ENCODE measurements at places on chromosomes 12 and 14.

GRCh38 chr14:53921027-53921426 is 35.6 kb downstream of the BMP4 start:
- no peak for DNase-seq

DNA sequence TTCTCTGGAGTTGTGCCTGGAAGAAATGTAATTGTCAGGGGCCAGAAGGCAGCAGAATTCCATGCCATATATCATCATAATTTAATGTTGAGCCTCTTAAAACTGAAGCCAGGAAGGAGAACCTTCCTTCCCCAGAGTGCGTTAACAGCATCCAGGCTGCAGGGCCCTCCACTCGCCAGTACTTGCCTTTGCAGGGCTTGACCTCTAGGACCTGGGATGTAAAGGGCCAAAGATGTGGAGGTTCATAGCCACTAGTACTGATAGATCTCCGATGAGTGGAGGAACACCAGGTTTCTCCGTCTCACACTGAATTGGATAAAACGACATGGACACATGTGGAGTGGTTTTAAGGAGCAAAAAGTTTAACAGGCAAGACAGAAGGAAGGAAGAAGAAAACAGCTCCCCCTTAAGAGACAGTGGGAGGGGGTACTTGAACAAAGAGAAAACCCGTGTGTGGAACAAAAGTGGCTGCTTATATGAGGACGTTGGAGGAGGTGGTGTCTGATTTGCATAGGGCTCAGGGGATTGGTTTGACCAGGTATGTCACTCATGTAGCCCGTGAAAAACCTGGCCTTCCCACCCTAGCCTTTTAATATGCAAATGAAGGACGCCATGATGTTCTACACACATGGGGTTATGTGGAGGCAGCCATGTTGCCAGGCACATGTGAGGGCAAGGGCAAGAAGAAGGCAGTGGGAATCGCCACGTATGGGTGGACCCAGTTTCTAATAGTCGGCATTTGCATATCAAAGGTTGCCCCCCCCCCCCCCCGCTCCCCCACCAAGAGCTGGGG is 38.8 kb upstream of the WSCD2 start:
- no peak for DNase-seq

DNA sequence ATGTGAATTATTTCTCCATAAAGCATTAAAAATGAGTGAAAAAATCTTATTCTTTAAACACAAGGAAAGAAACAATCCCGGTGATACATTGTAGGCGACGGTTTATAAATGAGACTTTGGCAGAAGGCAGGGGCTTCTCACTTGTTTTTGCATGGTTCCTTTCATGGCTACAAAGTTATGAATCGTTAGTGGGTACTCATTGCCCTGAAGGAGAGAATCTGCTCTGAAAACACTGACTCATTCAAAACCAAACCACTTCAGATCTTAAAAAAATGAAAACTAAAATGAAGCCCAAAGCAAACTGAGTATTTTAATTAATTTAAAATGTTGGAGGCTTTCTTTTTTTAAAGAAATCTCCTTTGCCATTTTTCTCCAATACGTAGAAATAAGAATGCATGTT is 41.4 kb upstream of the AMIGO2 start:
- no peak for DNase-seq

DNA sequence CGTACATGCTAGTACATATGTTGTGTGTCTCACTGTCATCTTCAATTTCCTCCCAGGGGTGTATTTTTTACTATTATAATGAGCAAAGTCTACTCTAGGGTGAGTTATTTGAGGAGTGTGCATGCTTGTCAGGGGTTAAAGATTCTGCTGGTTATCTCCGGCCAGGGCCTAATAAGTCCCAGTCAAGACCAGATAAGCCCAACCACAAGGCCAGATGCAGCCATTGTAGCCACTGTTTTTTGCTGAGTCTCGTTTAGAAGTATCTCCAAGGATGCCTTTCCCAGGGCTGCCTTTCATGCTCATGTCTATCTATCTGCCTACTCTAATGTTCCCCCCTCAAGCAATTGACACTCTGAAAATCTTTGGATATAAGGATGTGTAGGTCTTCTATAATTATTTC is 300.5 kb downstream of the IPO8 start:
- no peak for DNase-seq

DNA sequence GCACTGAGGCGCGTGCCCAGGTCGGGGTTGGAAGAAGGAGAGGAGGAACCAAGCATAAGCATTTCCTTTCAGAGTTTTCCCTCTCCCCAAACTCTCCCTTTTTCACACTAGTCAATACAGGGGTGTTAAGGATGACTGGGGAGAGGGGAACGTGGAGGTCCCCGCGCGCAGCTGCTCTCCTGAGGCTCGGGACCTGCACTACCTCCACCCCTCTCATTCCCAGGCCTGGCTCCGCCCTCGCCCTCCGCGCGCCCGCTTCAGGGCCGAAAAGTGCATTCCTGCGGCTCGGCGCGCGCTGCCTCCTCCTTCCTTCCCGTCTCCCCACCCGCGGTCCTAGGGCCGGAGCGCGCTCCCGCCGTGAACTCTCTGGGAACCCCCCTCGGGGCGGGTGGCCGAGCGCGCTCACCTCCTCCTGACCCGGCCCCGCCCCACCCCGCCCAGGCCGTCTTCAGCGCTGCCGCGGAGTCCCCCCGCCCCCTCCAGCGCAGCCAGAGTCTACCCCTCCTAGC is 11.3 kb downstream of the RARG start:
- peak; percentile 63 for DNase-seq

DNA sequence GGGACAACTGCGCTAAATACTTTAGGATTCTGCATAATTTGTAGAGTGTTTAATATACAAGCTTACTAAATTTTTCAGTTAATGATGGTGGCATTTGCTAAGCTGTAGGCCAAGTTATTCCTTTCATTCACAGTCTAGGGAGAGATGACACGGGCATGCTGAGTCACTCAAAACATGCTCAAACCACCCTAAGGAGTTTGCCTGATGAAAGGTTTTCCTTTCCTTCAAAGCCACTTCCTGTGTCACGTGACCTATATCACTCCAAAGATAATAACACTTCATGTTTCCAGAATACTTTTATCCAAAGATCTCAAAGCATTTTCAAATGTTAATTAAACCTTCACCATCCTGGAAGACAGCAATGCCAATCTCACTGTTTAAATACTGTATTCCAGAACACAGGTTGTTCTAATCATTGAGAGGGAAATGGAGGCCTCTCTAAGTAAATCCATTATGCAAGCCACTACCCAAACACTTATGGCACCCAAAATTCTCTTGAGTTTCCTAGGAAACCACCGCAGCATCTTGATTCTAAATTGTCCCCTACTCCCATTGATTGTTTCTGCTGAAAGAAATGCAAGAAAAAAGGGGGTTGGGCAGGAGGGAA is 207.0 kb upstream of the CDKN3 start:
- DNase-seq = no peak

DNA sequence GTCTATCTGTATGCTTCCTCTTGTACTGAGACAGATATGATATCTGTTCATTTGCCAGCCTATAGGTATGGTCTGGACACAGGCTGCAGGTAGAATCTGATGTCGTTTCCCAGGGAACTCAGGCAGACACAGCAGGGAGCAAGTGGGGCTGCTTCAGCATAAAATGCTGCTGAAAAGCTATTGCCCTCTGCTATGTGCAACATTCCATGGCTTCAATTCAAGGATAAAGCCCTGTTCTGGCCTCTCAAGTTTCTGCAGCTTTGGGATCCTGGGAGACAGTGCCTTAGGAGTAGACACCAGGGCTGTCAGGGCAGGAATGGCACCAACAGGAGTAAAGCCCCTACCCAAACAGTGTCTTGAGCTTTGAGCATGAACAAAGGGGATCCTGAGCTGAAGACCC is 173.5 kb downstream of the SLC41A2 start:
- no peak for DNase-seq

DNA sequence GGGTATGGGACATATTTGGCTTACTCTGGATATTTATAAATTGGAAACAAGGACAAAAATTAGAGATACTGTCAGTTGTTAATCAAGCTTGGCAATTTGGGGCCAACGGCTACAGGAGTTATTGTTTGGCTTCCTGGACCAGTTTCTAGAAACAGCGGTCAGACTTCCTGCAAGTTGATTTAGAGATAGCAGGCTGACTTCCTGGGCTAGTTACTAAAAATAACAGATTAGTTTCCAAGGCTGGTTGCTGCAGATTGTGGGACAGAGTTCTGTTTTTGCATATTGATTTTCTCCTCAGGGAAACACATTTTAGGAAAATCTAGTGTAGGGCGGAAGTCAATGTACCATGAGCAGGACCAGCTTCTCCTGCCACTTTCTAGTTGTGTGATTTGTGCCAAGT is 144.0 kb upstream of the TMPO start:
- DNase-seq = no peak

DNA sequence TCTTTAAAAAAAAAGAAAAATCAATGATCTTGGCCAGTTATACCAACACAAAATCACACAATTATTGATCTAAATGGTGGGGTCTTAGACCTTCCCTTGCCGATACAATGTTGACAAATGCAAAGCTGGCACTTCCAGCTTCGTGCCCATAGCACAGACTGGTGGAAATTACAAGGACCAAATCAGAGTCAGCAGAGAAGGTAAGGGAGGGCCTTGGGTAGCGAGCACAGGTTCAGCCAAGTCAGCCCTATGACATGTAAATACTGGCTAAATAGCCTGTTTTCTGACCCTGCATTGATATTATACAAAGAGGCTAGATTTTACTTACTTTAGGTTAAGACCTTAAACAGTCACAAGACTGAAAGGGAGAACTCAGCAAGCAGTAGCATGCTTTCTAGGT is 30.3 kb upstream of the WDR89 start:
- no peak for DNase-seq

DNA sequence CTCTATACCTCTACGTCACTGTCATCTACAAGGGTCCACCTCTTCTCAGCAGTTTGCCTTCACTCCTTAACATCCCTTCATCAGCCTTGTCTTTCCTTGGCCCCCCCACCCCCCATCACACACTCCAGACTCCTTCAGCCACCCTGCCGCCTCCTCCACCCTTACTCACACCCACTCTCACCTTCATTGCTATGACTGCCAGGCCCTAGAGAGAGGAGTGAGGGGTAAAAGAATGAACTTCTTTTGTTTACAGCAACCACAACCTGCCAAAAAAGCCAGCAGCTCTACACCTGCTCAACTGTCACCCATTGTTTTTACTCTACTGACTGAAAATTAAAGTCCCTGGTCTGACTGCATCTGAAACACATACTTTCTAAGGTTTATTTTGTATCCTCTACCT is 112.8 kb downstream of the DUSP6 start:
- no peak for DNase-seq

- DNase-seq = no peak
Observed at GRCh38 chr14:69644814-69645213, 33.4 kb downstream of the SUSD6 start.

DNA sequence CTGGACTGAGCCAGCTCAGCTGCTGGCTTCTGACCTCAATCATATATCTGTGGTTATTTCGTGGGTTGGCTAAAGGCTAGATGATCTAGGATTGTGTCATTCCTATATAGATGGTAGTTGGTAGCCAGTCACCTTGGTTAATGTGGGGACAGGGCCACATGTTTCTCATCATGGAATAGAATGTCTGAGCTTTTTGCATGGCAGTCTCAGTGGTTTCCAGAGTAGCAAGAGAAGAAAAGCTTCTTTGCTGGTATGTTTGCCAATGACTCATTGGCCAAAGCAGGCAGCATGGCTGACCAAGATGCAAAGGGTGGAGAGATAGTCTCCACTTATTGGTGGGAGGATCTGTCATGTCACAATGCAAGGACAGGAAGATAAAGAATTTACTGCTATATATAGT is 746.4 kb upstream of the FLRT2 start:
- no peak for DNase-seq

DNA sequence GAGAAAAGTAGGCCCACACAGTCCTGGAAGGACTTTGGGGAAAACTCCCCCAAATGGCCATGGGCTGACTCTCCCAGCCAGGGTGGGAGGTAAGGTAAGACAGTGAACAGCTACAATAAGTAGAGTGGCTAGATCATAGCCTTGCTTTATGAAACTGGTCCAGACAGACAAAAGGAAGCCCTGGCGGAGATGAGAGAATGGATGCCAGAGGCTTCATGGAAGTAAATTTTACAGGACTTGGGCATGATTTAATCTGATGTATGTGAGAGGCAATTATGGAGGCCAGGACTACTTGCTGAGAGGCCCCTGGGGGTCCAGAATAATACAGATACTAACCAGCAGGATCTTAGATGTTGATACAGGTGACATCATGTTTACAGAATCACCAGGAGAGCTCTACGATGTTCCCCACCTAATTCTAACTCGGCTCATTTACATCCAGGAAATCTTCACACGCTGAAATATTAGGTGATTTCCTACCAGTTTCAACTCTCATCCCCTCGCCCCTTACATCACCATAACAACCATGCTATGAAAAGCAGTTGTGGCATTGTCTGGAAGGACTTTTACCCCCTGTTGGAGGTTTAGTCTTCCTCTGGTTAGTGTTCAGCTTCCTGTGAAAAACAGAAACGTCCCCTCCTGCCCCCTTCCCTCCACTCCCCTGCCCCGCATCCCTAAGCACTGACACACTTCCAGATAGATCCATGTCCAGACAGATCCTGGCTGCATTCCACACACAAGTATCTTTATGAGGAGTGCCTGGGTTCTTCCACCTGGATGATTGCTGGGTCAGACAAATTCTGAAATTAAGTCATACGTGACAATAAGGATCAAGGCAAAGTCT is 39.5 kb upstream of the NT5DC3 start:
- no peak for DNase-seq

- DNase-seq = no peak
Observed at GRCh38 chr12:92543359-92543758, 159.4 kb upstream of the PLEKHG7 start.

GRCh38 chr14:72920008-72920407 is 6.3 kb upstream of the DCAF4 start:
- DNase-seq = no peak

- no peak for DNase-seq
Observed at GRCh38 chr14:81446279-81447007, 46.3 kb upstream of the STON2 start.

DNA sequence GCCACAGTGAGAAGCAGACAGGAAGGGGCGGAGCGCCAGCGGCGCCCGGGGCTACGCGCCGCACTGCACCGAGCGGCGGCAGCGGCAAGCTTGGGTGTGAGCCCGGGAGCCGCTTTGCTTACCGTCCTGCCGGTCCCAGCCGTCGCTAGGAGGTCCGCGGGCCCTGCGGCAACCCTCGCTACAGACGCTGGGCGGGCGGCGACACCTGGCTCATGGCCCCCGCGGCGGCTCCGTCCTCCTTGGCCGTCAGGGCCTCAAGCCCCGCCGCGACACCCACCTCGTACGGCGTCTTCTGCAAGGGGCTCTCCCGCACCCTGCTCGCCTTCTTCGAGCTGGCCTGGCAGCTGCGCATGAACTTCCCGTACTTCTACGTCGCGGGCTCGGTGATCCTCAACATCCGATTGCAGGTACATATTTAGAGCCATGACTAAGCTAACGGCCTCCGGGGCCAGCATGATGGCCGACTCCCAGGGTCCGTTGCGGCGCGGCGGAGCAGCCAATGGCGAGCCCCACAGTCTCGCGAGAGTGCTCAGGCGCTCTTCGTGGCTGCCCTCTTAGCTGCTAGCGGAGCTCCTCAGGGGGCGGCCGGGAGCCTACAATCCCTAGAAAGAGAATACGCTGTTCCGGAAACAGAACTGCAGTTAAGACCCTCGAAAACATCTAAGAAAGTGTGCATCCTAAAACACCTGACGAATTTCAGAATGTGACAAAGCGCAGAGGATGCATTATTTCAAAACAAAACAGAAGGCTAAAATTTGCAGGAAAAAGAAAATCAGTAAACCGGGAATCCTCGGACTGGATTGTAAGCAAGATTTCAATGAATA is at the start of gene SMIM10L1:
Gene SMIM10L1, plus strand, starts transcription at position 50 of the 824 bp plus-strand sequence. Its CDS starts 163 bp downstream, at position 213.
- peak; percentile 75 for DNase-seq

Data from stimulated activated CD8-positive, alpha-beta memory T cell treated with anti-CD3 and anti-CD28 coated beads, Interleukin-7, amount 100 ng/mL, for 1 hour (primary cell).